ENCODE measurements at places on chromosomes 7 and 10. TPM values are rescaled to one million over a fixed set of nuclear protein-coding genes. Genes with fewer than 3 reads are reported as not detected.

Gene SAP25
- not detected for total RNA-seq

- DNase-seq, result no peak
Measured at GRCh38 chr7:145700488-145700887, 416.1 kb upstream of the CNTNAP2 start.

DNA sequence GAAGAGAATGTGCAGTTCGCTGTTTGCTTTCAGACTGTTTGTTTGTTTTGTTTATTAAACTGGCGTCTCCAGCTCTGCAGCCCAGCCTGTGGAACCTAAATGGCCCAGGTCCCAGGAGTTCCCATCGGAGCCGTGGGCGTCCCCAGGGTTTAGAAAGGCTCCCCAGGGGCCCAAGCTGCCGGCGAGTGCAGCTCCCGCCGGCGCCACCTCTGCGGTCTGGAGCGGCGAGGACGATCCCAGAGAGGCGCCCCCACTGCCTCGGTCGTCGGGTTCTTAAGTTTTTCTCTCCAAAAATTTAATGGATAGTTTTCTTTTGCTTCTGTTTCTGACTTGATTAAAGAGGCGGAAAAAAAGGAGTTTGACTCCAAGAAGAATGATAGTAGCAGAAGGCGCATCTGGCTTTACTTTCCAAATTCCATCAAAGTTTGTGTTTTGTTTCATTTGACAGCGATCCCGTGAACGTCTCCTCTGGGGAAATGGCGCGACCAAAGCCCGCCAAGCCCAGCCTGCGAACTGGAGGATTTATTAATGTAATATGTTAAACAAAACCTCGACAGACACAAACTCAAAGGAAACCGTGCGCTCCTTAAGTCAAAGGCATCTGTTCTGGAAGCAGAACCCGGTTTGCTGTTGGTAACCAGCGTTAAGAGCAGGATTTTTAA, 718 bp upstream of the FZD1 start:
- no peak for DNase-seq

DNA sequence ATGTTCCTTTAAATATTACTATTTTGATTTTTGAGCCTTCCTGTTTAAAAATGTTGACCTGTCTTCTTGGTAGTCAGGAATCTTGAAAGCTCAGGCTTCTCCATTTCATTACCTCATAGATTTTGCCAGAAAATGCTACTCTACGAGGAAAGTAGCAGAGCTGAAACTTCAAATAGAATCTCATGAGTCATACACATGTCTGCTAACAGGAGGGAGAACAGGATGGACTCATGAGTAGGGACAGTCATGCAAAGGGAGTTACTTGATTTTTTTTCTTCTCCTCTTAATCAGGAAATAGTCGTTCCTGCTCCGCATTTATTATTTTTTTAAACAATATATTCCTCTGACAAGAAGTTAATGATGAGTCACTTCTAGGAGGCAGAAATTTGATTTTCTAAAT, 37.0 kb upstream of the MINDY3 start:
- DNase-seq, result peak; percentile 52

DNA sequence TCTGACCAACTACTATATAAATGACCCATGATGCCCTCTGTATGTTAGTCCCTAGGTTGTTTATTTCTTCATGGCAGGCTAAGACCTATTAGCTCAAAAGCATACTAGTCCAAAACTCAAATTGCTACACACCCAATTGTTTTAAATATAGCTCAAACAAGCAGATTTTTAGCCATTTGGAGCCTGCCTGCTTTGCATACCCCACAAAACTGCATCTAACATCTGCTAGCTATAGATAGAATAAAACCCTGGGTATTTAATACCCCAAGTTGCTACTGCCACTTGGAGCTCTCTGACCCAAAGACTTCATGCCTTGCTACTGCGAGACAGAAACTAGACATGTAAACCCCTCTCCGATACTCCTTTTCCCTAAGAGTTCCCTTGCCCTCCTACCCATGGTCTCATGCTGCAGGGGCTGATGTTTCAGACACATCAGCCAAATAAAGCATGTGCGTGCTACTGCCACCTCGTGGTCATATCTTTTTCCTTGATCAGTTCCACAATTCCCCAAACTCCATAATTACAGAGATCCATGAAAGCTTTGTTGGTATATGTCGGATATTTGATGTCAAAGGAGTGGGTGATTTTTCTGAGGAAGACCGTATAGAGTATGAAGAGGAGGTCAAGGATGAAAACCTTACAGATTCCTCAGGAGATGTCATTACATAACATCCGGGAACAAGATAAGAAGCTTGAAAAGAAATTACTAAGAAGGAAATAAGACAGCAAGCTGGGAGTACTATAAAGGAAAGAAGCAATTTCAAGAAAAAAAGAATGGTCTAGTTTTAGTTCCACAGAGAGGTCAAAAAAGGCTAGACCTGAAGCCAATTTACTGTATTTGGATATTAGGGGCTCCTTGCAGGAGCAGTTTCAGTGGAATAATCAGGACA, 386.6 kb downstream of the SH2D4B start:
- DNase-seq, result no peak

- no peak for DNase-seq
Measured at GRCh38 chr7:77649716-77650349, 46.4 kb upstream of the RSBN1L start.

DNA sequence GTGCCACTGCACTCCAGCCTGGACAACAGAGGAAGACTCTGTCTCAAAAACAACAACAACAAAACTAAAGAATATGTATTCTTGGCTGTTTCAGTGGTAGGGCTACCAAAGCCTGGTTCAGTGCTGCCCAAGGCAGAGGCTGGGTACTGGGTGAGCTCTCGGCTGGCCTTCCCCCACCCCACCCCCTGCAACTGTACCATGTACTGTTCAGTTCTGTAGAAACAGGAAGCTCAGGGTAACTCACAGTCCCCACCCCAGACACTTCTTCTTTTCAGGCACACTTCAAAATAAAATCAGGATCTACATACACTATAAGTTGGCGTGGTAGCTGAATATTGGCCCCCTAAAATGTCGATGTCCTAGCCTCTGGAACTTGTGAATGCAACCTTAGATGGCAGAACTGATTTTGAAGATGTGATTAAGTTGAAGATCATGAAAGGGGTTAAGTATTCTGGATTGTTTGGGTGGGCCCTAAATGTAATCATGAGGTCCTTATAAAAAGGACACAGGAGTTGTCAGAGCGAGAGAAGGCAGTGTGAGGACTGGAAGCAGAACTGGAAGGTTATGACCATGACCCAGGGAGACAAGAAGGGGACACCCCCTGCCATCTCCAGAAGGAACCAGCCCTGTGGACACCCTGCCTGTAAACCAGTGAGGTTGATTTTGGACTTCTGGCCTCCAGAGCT, 31.2 kb downstream of the TBXAS1 start:
- DNase-seq, result no peak

- DNase-seq, result no peak
Measured at GRCh38 chr10:56296618-56297017, 64.4 kb downstream of the ZWINT start.

GRCh38 chr10:31819391-31819820, 109.2 kb downstream of the ARHGAP12 start:
- no peak for DNase-seq

DNA sequence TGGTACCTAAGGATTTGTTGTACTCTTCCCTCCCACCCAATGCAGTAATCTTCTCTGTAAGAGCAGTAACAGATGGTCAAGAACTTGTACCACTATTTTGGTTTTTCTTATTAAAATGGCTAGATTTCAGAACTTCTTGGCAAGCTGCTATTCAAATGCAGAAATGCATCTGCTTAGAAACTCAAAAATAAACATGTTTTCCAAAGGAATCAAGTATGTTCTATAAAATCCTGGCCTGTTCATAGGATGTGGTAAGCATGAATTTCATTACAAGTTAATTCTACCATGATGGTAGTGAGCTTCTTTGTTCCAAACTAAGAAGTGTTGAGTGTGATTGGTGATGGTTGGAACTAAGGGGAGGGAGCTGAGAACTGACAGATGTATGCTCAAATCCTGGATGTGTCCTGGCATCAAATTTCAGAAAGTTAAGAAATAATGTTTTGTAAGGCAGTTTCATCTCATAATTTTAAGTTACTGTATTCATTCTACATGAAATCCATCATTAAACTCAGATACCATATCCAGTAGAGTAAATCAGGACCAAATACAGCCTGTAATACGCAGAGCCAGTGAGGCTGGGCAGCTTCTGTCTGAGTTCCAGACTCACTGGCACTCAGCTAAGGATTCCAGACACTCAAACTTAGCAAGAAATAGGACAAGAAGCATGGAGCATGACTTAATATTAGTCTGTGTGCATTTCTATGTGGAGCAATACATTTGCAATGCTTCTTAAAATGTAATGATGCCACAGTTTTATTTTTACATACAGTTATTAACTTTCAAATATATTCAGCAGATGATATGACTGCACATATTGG, 119.6 kb downstream of the TES start:
- DNase-seq, result no peak

- DNase-seq, result no peak
Measured at GRCh38 chr7:157402911-157403534, 66.2 kb downstream of the DNAJB6 start.

Data from pulmonary artery endothelial cell (primary cell).